Activated CD4-positive, alpha-beta T cell treated with anti-CD3 and anti-CD28 coated beads for 36 hours (primary cell): ENCODE measurements at places on chromosomes 1 and 21.

DNA sequence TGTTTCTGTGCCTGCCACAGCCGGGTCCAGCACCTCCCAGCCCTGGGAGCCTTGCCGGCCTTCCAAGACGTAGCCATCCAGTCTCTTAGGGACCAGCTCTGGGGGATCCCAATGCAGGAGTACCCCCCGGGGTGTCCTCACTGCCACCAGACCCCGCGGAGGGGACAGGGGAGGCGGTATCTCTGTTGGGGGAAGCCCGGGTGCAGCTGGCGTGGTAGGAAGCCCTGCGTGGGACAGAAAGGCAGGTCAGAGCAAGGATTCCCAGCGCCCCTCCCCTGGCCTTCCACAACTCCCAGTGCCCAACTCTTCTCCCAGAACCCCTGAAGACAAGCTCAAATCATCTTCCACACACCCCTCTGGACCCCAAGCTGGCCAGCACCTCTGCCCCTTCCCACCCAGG is 4.9 kb upstream of the TAGLN2 start:
- DNase-seq, result no peak

DNA sequence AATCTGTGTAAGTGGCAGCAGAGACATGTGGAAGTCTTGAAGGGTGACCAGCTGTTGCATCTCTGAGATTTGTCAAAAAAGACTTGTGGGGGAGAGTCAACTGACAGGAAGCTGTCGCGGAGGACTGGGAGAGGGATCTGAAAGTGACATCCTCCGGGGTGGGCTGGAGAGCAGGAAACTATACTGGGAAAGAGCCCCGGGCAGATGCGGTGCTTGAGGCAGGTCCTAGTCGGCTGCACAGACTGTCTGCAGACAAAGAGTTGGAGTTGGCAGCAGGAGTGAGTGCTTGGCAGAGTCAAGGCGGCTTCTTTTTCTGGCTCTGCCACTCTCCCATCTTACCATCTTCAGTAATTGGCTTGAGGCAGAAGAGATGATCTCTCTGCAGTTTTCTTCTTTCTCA is 294.0 kb upstream of the C1orf87 start:
- no peak for DNase-seq

- no peak for DNase-seq
Observed at GRCh38 chr1:118116909-118117308, 68.1 kb downstream of the SPAG17 start.

- no peak for DNase-seq
Observed at GRCh38 chr1:165891111-165891860, 63.9 kb downstream of the UCK2 start.

DNA sequence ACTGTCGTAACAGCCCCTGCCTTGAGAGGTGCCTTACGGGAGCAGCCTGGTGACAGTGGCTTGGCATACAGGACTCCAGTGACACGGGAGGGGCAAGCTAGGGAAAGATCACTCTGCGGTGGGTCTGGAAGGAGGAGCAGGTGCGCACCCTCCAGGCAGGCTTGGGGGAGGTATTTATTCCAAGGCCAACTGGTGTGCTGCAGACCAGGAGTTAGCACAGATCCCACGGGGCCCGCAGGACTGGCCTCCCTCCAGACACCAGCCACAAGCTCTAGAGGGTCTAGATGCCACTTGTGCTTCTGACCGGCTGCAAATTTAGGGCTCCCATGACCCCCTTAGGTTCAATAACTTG is 22.1 kb downstream of the PSEN2 start:
- no peak for DNase-seq
